ENCODE measurements at places on chromosomes 7 and 10.
A peak's percentile ranks its signal among the peaks of the same experiment; 100 is the strongest.

DNA sequence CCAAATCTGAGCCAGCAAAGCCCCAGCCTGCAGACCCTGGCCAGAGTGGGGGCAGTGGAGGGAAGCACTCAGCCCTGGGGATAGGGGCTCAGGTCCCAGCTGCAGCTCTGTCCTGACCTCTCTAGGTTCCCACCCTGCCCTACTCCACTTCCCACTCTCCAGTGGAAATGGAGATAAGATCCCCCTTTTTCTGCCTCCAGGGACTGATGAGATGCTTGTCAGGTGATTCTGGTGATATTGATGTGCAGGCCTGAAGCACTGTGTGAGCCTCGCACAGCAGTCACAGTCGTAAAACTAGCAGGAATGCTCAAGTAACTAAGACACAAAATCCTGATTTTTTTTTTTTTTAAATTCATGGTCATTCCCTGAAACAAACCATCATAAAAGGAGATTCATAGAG, 55.0 kb upstream of the BTBD16 start:
- no peak for DNase-seq

GRCh38 chr7:152674860-152675758, 832 bp downstream of the XRCC2 start:
- DNase-seq, result no peak

DNA sequence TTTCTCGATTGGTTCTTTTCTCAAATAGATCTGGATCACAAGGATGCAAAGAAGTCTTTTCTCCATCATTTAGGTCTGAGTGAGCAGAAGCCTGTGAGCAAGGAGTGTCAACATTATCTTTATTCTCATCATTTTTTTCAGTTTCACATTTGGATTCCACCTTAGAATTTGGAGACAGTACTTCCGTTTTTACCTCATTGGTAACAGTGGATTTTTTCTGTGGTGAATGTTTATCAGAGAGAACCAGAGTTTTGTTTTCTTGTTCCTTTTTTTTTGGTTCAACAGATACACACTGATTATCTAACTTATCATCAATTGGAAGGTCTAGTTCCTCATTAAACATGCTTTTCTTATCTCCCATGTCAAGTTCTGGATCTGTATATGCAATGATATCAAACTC, 151.3 kb downstream of the GALNT11 start:
- DNase-seq, result no peak

GRCh38 chr10:78062296-78062695, 28.6 kb downstream of the RPS24 start:
- DNase-seq, result no peak

DNA sequence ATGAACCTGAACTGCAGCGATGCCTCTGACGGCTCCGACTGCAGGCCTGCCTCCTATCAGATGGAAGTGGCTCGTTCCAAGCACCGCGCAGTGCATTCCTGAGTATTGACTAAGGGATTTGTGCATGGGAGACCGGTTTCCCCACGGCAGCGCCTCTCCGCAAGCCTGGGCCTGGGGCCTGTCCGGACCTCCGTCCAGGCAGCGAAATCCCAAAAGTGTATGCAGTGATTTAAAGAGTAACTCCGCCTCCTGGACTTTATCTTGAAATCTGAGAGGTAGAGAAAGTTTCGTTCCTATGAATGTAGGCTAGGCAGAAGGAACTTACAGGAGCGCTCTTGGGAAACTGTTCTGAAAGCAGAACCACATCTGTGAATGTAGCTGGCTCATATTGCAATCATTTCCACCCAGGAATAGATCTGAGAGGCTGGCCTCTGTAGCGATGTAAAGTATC, 106.2 kb upstream of the CELF2 start:
- peak; percentile 85 for DNase-seq

DNA sequence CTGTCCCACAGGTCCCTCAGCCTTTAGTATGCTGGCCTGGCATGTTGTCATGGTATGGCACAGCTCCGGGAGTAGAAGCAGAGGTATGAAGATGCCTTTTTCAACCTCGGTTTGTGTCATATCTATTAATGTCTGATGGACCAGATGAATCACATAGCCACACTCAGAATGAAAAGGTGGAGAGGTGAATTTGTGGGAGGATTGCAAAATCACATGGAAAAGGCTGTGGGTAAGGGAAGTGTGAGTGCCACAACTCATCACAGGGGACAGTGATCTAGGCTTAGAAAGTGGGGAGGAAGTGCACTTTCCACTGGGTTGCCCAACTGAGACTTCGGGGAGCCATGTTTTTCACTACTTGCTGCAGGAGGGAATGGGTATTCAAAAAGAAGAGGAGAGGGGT, 190.7 kb downstream of the WDR11 start:
- DNase-seq, result no peak

Data from coronary artery (tissue), 2 donors.